ENCODE measurements at places on chromosomes 12 and 14.

GRCh38 chr14:105847400-105847799 lies 321.0 kb downstream of the TMEM121 start:
- DNase-seq: no peak

DNA sequence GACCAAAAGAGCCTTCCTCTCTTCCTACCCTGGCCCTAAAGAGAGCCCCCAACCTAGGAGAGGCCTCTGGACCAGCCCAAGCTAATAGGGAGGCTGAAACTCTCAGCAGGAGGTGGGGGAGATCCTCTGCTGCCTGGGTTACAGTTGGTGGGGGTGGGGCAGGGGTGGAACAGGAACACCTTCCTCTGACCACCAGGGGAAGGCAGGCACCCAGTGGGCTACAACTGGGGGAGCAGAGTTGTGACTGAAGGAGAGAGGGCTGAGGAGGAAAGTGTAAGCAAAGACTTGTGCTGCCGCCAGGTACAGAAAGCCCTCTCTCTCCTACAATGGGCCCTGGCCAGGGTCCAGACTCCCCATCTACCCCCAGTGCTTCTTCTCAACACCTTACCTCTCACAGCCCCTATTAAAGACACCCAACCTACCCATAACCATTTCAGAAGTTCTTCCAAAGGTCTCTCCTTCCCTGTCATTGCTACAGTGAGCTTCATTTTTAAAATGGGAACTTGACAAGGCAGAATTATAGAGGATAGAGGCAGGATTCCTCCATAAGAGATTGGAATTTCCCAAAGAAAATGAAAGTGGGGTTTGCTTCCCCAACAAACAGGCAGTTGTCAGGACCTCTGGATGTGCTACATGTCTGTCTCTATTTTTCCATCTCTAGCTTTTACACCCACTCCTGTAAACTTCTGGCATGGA lies 1.4 kb downstream of the MYO1A start:
- no peak for DNase-seq

GRCh38 chr14:33098016-33098415 lies 159.3 kb downstream of the NPAS3 start:
- DNase-seq: no peak

GRCh38 chr12:42364692-42365091 lies 38.7 kb downstream of the PPHLN1 start:
- no peak for DNase-seq

DNA sequence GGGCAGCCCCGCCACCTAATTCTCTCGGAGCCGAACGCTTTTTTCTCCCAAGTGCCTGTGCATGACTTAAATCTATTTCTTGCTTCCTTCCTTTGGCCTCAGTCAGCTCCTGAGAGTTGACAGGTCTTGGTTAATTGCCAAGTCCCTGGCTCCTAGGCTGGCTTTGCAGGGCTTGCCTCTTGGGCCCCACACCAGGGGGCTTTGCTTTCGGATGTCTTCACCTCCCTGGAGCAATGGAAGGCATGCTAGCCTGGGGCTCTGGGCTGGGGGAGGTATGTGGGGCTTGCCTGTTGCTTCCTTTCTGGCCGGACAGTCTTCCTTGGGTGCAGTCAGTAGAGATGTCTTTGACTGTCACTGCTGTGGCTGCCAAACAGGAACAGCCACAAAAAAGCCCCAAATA lies 2.2 kb upstream of the KRT80 start:
- DNase-seq: no peak

DNA sequence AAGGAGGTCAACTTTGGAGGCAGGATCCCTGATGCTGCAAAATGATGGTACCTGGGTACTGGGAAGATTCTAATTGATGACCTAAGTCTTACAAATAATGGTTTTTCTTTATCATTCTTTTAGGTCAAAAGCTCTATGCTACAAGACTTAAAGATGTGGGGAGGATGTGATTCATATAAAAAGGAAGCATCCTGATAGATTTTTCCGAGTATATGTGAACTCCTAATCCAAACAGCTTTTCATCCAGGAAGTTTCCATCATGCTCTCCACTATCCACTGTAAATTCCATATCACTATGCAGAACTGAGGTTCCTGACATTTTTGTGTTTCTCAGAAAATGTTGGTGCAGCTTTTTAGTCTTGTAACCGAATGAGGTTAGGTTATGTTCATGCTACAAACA lies 293.2 kb downstream of the PAWR start:
- DNase-seq: no peak

GRCh38 chr12:76074701-76075336 lies 9.7 kb downstream of the NAP1L1 start:
- no peak for DNase-seq

GRCh38 chr12:54213079-54213478 lies 24.3 kb upstream of the SMUG1 start:
- DNase-seq: no peak

GRCh38 chr14:100967930-100968329 lies 64.4 kb upstream of the RTL1 start:
- DNase-seq: no peak
